Nucleus accumbens (tissue), 56 donors: ENCODE measurements at places on chromosomes 1 and 21.

DNA sequence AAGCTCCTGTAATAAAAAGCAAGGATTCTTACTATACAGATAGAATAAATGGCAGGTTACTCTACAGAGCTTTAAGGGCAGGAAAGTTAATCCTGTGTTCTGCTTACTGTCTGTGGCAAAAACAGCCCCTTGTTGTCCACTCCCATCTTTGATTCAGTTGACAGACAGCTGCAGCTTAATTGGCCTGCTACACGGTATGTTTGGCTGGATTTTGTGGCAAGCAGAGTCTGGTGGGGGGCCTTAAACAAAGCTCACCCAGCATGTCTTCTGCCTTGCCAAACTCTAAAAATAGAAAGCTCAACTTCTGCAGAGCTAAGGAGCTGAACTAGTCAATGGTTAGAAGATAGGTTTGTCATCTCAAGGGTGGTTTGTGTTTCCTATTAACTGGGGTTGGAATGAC is 407.2 kb downstream of the HLX start:
- no peak for DNase-seq

DNA sequence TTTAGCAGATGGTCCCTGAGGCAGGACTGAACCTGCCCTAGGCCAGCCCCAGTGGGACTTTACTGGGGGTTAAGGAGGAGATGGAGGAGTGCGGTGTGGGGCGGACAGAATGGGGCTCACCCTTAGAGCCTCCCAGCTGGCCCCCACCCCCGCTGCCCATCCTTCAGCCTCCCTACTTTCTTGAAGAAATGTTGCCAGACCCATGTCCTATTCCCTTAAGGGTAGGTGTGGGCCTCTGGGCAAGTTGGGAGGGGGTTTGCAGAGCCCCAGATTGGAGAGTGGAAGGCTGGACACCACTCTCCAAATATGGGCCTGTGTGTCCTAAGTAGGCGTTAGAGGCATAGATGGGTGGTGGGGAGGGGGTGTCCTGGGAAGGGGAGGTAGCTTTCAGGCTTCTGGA is 19.2 kb upstream of the EPS8L3 start:
- DNase-seq, result no peak

GRCh38 chr1:168664069-168664834 is 64.8 kb downstream of the DPT start:
- DNase-seq, result no peak

DNA sequence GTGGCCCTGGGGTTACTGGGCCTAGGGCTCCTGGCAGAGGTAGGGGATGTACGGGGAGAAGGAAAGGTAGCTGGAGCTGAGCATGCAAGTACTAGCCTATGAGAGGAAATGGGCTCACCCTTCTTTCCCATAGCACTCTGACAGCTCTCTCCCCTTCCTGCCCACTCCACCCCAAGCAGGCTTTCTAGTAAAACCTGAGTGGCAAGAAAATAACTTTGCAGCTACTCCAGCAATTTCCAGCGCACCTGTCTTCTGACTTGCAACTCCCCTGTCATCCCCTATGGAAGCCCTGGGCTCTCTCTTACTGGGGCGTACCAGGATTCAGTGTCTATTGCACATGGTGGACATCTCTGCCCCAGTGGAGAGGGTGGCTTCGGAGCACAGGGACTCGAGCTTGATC is 6.7 kb upstream of the IVL start:
- DNase-seq, result no peak

GRCh38 chr1:229781453-229781852 is 155.4 kb downstream of the URB2 start:
- no peak for DNase-seq

GRCh38 chr1:23341931-23342692 is 2.0 kb downstream of the HNRNPR start:
- DNase-seq, result no peak

DNA sequence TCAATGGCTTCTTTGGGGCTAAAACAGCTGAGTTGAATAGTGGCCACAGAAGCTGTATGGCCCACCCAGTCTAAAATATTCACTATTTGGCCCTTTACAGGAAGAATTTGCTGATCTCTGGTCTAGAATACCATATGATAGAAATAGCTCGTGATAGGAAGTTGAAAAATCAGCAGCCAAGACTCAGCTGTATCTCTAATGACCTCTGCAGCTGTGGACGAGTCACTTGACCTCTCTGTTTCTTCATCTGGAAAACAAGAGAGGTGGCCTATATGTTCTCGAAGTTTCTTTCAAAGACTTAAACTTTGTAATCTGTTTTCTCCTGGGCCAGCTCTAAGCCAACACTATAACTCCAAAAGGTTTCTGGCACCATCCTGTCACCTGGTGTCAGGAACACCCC is 129.2 kb downstream of the ZBTB18 start:
- DNase-seq, result no peak
